GM12878 (cell line): ENCODE measurements at places on chromosomes 13 and 19.

DNA sequence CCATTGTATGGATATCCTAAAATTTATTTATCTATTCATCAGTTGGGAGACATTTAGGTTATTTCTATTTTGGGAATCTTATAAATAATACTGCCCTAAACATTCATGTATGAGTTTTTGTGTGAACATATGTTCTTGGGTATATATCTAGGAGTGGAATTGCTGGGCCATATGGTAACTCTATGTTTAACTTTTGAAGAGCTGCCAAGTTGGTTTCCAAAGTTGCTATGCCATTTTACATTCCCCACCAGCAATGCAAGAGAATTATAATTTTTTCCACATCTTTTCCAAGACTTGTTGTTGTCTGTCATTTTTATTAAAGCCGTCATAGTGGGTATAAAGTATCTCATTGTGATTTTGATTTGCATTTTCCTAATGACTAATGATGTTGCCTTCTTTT is 48.2 kb upstream of the CALM3 start:
- DNase-seq = no peak

GRCh38 chr13:98434060-98434459 is 142.8 kb downstream of the STK24 start:
- no peak for DNase-seq

GRCh38 chr19:39845172-39845571 is 1.0 kb downstream of the FBL start:
- no peak for DNase-seq

- peak; percentile 80 for DNase-seq
These were observed at the start of gene ATP5F1D for GRCh38 chr19:1241417-1242095. TSS of gene ATP5F1D (plus strand) at chr19:1241751. CDS start at chr19:1241851, 100 bp downstream.

- no peak for DNase-seq
These were observed 96.2 kb downstream of the COL4A2 start for GRCh38 chr13:110403315-110403714.

DNA sequence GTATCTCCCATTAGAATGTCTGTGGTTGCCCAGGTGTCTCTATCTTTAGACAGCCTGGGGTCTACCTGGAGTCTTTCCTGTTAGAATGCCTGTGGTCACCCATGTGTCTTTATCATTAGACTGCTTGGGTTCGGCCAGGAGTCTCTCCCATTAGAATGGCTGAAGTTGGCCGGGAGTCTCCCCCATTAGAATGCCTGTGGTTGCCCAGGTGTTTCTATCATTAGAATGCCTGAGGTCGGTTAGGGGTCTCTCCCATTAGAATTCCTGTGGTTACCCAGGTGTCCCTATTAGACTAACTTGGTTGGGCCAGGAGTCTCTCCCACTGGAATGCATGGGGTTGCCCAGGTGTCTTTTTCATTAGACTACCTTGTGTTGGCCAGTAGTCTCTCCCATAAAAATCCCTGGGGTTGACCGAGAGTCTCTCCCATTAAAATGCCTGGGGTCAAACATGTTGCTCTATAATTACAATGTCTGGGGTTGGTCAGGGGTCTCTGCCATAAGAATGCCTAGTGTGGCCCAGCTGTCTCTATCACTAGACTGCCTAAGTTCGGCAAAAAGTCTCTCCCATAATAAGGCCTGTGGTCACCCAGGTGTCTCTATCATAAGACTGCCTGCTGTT is 1448.7 kb downstream of the UQCRFS1 start:
- DNase-seq = no peak

DNA sequence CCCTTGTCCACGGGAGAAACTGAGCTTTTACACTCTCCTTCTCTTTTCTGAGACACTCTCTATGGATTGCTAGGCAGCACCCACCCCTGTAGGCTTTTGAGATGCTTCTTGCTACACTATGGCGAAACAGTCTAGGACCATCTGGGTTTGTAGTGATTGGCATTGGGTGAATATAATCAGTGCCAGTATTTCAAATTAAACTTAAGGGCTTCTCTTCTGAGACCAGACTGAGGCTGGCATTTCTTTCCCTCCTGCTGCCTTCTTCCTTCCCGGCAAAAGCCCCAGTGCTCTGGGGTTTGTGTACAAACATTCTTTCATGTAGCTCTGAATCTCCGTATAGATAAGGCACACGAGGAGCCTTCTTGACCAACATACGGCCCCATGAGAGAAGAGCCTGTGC is 276.7 kb downstream of the SLC7A1 start:
- no peak for DNase-seq

GRCh38 chr19:35911173-35911572 is 3.1 kb upstream of the TYROBP start:
- DNase-seq = no peak
